ENCODE measurements at places on chromosomes 13 and 19.

DNA sequence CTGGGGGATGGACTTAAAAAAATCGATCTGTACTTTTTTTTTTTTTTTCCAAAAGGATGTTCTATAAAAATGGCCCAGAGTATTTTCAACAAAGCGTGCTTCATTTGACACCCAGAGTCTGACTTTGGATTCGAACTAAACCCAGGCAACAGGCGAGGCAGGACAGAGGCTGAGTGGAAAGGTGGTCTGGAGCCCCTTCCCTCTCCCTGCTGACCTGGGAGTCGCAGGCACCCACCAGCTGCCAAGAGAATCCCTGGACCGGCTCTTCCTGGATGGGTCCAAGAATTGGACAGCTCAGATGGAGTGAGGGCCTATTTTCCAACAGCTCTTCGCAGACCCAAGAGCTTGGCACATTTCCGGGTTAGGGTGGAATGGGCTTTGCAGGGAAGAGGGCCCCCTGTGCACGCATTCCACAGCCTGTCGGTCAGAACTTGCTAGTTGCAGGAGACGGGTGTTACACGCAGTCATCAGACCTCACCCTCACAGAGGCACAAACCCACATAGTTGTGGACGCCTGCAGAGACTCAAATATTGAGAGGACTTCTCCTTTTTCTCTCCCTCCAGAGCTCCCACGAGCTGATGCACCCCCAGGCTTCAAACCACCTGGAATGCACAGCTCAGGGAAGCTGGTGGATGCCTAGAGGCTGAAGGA, 15.2 kb downstream of the KCTD15 start:
- no peak for DNase-seq

DNA sequence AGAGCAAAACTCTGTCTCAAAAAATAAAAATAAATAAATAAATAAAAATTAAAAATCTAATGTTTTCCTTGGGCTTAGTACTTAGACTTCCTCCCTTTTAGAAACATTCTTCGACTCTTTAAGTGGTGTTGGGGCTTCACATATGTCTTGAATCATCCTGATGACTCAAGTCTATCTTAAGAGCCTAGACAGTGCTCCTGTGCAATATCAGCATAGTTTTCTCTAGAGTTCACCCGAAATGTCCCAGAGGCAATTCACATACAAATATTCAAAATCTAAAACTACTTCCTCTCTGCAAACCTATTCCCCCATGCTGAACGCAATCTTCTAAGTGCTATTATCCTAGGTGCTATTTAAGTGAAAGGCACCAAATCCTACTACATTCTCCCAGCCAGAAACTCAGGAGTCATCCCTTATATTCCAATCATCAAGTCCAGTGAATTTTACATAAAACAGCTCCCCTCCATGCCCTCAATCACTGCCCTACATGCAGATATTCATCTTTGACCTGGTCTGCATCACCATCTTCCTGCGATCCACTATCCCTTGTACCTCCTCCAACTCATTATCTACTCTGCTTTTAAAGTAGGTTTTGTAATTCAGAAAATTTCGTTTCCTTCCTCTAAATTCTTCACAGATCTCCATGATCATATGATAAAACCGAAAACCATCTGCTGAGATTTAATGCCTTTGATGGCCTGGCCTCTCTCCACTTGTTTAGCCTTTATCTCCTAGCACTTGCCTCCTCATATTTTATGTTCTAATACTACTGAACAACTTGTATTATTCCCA, 102.7 kb downstream of the ELF1 start:
- no peak for DNase-seq

DNA sequence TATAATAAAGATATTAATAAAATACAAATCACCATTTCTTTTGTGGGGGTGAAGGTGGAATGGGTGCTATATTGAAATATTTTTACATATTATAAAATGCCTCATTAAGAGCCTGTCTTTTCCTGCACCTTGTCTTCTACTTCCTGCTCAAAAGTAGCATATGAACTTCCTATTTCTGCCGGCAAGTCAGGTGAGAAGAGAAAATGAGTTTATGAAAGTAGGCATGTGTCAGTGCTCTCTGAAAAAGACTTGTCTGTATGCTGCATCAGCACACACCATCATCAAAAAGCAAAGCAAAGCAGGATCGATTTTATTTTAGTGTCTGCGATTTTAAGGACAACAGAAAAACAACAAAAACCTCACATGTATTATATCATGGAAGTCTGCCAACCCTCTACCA, 114.2 kb downstream of the RAP2A start:
- DNase-seq, result no peak

- no peak for DNase-seq
Observed at GRCh38 chr19:3668331-3669081, 31.8 kb downstream of the PIP5K1C start.

- DNase-seq, result no peak
Observed at GRCh38 chr13:114063545-114064449, 68.6 kb downstream of the RASA3 start.

Data from liver (tissue), 10 donors.